ENCODE measurements at places on chromosomes 4 and X.
A peak's percentile ranks its signal among the peaks of the same experiment; 100 is the strongest.

GRCh38 chrX:40468033-40468846, 112.5 kb upstream of the ATP6AP2 start:
- DNase-seq = peak; percentile 66

DNA sequence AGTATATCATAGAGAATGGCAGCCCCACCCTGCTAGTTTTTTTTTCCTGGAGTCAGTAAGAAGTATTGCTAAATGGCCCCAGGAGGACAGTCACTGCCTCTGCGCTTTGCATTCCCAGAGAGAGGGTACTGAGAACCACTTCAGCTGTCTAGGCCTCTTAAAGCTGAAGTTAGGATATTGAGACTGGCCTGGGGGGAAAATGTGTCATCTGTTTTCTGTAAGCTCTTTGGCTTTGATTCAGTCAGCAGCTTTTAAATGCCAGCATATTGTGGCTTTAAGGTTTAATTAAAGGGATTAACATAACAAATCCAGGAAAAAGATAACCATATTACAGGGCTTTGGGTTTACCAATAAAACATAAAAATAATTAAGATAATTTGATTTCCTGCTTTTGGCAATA, 852.0 kb downstream of the PCDH18 start:
- peak; percentile 72 for DNase-seq

DNA sequence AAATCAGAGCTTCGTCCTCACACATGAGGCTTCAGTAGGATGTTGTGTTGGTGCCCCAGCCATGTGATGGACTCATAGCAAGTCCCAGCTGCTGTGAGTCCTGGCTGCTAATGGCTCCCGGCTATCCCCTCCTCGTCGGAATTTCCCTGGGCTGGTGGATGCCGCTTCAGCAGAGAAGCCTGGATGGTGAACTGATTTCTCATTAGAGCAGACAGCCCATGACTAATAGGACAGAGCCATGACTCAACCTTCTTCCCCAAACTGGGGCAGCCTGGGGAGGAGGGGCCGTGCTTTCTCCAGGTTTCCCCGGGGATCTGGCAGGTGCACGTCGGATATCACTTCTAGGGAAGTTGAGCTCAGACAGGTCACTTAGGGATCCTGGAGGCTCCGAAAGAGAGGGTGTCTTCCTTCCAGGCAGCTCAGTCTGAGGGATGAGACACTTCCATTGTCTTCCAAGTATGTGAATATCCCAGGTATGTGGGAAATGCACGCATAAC, 112.7 kb downstream of the ASMT start:
- no peak for DNase-seq

GRCh38 chr4:97197106-97197505, 946.2 kb downstream of the STPG2 start:
- no peak for DNase-seq

Data from WERI-Rb-1 (cell line).